Activated naive CD4-positive, alpha-beta T cell treated with anti-CD3 and anti-CD28 coated beads, Interleukin-2, amount 10 ng/mL, durations not matched to agents 7 days and 5 days (primary cell): ENCODE measurements at places on chromosomes 2 and 18.

- DNase-seq: no peak
Observed at GRCh38 chr2:73987948-73988700, 3.4 kb downstream of the TET3 start.

- DNase-seq: no peak
Observed at GRCh38 chr2:26694001-26694400, 1.5 kb downstream of the KCNK3 start.

GRCh38 chr18:63043516-63043915 lies 276.1 kb downstream of the BCL2 start:
- DNase-seq: no peak

- DNase-seq: no peak
Observed at GRCh38 chr2:1655461-1655860, 88.9 kb downstream of the PXDN start.

DNA sequence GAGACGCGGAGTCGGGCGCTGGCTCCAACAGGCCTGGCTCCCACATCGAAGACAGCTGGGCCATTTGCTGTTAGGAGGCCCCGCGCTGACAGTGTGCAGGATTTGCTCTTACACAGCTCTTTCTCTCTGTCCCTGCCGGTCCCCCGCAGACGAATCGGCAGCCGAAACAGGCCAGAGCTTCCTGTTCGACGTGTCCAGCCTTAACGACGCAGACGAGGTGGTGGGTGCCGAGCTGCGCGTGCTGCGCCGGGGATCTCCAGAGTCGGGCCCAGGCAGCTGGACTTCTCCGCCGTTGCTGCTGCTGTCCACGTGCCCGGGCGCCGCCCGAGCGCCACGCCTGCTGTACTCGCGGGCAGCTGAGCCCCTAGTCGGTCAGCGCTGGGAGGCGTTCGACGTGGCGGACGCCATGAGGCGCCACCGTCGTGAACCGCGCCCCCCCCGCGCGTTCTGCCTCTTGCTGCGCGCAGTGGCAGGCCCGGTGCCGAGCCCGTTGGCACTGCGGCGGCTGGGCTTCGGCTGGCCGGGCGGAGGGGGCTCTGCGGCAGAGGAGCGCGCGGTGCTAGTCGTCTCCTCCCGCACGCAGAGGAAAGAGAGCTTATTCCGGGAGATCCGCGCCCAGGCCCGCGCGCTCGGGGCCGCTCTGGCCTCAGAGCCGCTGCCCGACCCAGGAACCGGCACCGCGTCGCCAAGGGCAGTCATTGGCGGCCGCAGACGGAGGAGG lies 3.5 kb downstream of the GDF7 start:
- no peak for DNase-seq

- DNase-seq: no peak
Observed at GRCh38 chr2:37268111-37268510, 36.7 kb downstream of the NDUFAF7 start.

GRCh38 chr2:171741189-171741588 lies 53.9 kb downstream of the DYNC1I2 start:
- no peak for DNase-seq

- DNase-seq: no peak
Observed at GRCh38 chr2:142907653-142908052, 30.2 kb downstream of the KYNU start.

DNA sequence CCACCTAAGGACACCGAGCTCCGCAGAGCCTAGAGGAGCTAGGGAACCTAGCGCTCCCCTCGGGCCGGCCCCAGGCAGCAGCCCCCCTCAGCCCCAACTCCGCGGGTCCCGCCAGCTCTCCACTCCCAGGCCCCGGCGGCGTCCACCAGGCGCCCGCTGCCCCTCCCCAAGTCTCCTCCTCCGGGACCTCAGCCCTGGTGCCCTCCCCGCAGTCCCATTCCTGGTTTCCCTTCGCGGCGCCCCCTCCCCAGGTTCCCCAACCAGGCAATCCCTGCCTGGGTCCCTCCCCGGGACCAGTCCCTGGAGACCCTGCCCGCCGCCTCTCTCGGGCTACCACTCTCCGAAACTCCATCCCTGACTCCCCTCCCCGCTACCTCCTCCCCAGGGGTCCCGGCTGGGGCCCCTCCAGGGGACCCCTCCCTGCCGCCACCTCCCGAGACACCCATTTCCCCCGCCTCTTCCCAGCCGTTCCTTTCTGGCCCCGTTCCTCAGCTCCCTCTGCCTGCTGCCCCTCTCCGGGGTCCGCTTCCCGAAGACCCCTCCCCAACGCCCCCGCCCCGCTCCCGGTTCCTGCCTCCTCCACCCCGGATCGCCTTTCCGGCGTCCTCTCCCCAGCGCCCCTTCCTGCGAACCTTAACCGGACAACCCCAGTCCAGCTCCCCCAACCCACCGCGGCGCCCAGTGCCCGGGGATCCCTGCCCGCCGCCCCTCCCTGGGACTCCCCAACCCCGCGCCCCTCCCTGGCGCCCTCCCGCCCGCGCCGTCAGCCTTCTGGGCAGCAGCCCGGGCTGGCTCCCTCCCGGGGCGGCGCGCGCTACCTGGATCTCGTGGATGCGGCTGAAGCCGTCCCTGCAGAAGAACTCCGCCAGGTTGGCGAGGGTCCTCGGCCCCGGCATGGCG lies 678 bp downstream of the CYP27C1 start:
- DNase-seq: no peak

GRCh38 chr18:22385718-22386117 lies 32.0 kb downstream of the CTAGE1 start:
- no peak for DNase-seq

DNA sequence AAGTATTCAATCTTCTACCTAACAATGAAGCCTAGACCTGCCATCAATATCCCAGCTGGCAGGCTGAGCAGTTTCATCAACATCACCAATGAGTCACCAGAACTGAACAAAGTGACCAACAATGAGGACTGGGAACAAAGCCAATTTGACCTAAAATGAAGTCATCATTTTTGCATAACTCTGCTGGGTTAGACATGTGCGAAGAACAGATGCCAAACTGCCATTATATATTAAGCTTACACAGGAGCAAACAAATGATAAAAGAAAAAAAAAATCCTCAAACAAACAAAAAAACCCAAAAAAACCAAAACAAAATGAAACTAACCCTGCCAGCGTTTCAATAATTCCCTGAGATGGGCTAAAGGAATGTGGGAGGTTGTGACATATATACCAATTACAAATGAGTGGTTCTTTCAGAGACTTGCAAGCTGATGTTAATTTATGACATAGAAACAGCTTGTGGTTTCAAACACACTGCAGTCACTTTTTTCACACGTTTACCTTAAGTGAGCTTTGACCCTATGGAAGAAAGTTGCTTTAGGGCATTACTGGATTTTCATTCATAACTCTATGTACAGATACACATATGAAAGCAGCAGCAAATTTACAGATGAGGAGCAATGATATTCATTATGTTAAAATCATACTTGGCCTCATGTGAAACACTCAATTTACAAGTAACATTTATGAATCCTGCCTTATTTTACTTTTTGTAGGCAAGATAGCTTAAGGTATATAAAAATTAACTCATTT lies 56.9 kb upstream of the CCDC141 start:
- DNase-seq: no peak

DNA sequence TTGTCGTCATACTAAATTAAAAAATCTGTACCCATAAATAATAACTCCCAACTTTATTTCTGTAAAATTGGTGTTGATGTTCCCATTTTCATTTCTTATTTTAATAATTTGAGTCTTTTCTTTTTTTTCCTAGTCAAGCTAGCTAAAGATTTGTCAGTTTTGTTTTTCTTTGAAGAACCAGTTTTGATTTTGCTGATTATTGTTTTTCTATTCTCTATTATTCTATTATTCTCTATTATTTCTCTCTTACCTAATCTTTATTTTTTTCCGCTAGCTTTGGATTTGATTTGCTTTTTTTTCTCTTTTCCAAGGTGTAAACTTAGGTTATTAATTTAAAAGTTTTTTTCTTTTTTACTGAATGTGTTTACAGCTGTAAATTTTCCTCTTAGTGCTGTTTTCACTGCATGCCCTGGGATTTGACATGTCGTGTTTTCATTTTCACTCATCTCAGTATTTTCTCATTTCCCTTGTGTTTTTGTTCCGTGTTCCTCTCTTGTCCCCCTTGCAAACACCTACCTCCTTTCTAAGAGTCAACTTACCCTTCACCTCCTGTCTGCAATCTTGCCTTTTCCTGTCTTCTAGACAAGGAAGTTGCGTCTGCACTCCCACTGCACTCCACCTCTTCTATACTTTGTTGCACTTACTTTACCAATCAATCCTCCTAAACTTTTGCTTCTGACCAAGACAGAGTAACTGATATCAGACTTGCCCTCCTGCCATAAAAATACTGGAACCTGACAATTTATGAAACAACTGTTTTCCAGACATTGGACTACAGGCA lies 18.8 kb downstream of the PSMG2 start:
- DNase-seq: no peak

- no peak for DNase-seq
Observed at GRCh38 chr2:241777170-241777685, 606 bp downstream of the GAL3ST2 start.

- DNase-seq: no peak
Observed at GRCh38 chr2:124678043-124678442, 653.0 kb downstream of the CNTNAP5 start.

DNA sequence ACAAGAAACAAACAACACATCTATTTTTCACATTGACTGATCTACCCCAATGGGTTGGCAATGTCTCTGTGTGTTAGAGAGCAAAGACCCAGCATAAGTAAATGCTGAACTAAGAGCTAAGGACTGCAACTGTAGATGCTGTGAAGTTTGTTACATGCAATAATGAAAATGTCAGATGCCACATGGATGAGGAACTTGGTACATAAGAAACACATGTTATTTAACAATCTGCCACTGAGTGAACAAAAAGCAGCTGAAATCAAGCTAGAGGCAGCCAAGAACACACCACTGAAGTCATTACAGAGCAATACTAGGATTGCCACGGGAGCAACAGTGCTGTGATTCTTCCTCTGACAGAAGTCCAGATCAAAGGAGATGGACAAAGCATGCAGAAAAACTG lies 389.4 kb downstream of the CDH2 start:
- no peak for DNase-seq

DNA sequence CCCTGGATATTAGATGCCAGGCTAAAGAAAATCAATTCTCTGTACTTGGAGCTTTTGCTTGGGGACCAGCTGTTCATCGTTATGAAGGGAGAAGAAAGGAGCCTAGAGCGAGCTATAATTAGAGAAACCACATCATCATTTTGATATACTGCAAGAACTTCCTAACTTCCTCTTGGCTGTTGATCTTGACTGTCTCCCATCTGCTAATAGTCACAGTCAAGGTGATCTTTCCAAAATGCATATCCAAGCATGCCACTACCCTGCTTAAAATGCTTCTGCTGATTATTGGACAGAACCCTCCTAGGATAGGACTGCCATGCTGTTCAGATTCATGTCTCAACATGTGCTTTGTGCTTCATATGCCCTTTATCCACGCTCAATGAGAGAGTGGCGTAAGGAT lies 54.8 kb downstream of the RAPGEF4 start:
- DNase-seq: no peak

- DNase-seq: no peak
Observed at GRCh38 chr18:41372046-41372665, 582.9 kb upstream of the PIK3C3 start.

GRCh38 chr18:2002151-2002550 lies 569.2 kb downstream of the METTL4 start:
- no peak for DNase-seq

DNA sequence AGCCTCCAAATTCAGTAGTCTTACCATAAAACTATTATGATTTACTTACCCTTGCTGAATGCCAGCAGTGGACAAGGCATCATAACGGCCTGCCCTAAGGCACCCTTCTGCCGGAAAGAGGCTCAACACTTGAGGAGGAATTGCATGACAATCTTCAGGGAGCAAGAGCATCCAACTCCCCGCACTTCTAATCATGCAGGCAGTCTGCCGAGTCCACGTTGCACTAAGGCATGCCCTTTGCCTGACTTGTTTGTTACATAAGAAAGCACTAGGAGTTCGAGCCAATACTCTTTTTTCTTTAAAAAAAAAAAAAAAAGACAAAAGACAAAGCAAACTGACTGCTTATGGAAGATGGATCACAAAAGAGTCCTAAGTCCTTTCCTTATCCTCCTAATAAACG lies 17.9 kb upstream of the SPTBN1 start:
- no peak for DNase-seq

DNA sequence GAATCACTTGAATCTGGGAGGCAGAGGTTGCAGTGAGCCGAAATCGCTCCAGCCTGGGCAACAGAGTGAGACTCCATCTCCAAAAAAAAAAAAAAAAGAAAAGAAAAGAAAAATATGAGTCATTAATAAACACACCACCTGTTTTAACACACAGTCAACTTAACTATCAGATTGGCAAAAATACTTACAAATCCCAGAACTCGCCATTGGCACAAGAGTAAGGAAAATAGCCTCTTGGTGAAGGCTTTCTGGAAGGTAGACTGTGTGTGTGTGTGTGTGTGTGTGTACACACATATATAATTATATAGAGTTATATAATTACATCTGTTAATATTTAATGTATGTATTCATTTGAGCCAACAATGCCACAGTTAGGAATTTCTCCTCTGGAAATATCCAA lies 63.7 kb upstream of the UXS1 start:
- no peak for DNase-seq
